ENCODE measurements at places on chromosomes 7 and 10.

- DNase-seq, result no peak
These were observed 83.4 kb upstream of the SMNDC1 start for GRCh38 chr10:110387983-110388686.

DNA sequence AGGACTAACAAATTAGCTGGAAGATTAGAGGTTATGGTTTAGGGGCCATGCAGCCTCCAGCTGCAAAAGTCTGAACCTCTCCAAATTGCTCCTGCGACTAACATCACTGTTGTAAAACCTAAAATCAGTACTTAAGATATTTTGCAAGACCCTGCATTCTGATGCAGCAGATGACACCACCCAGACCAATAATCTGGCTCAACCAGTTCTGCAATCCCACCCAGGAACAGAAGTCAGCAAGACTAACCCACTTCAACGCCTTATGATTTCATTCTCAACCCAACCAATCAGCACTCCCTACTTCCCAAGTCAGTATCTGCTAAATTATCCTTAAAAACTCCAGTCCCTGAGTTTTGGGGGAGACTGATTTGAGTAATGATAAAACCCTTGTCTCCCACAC, 250.8 kb upstream of the MBL2 start:
- DNase-seq, result no peak

- DNase-seq, result no peak
These were observed 155.0 kb downstream of the PTPRN2 start for GRCh38 chr7:158432369-158433341.

- no peak for DNase-seq
These were observed 72.4 kb upstream of the LOXL4 start for GRCh38 chr10:98340261-98340939.

DNA sequence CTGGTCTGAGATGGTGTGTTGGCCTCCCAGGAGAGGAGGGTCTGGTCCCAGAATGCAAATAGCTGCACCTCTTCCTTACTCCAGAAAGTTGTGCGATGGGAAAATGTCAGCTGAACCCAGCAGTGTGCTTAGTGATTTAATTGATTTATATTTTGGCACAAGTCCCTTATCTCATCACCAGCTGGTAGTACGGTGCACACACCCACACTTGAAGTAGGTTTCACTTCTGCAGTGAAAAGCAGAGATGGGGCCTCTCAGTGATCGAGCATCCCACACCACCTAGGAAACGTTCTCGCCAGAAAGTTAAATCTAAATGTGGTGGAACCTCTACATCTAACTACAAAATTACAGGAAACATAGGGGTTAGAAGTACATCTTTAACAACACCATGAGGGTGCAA, 80.4 kb downstream of the UBE3C start:
- DNase-seq, result no peak

GRCh38 chr10:34434119-34434594, 380.9 kb downstream of the PARD3 start:
- no peak for DNase-seq

- DNase-seq, result no peak
These were observed 6.5 kb downstream of the CPVL start for GRCh38 chr7:29139796-29140195.

Measured in activated effector memory CD4-positive, alpha-beta T cell treated with Interleukin-2 at 50 U/mL for 16 hours (primary cell).